ENCODE measurements at places on chromosomes 12 and 14. TPM values are rescaled to one million over a fixed set of nuclear protein-coding genes. Genes with fewer than 3 reads are reported as not detected.

DNA sequence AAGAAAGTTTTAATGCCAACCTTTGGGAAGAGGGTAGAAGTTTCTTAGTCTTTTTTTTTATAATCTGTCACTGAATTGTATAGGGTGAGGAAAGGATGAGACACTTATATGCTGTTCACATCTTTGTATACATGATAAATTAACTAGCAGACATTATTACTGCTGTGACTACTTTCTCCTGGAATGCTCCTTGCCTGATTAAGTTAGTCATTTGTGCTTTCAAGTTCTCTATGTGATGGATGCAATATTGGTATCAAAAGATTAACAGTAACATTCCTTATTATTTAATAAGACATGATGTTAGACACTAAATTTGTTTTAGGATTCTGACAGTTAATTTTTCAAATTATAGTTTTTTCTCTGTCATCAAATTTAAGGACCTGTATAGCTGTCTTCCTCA is 223.4 kb upstream of the GARIN2 start:
- no peaks in the 10 kb centered on the region for H3K4me1 ChIP-seq
- H3K36me3 ChIP-seq = no peaks in the 10 kb centered on the region
- no peak overlapping the region for H3K27ac ChIP-seq
- no peaks in the 10 kb centered on the region for H3K27me3 ChIP-seq
- no peak overlapping the region for H3K4me3 ChIP-seq

- DNase-seq = no peak
- H3K27me3 ChIP-seq = peaks cover 15% of the 10 kb centered on the region
- H3K36me3 ChIP-seq = no peaks in the 10 kb centered on the region
- no peaks in the 10 kb centered on the region for H3K4me1 ChIP-seq
- no peak overlapping the region for H3K4me3 ChIP-seq
Measured at GRCh38 chr12:93638954-93639353, 38.2 kb upstream of the CRADD start.

- no peaks in the 10 kb centered on the region for H3K36me3 ChIP-seq
- no peaks in the 10 kb centered on the region for H3K27me3 ChIP-seq
- DNase-seq = no peak
- H3K4me1 ChIP-seq = no peaks in the 10 kb centered on the region
Measured at GRCh38 chr14:83140756-83141155, 1607.1 kb upstream of the SEL1L start.

DNA sequence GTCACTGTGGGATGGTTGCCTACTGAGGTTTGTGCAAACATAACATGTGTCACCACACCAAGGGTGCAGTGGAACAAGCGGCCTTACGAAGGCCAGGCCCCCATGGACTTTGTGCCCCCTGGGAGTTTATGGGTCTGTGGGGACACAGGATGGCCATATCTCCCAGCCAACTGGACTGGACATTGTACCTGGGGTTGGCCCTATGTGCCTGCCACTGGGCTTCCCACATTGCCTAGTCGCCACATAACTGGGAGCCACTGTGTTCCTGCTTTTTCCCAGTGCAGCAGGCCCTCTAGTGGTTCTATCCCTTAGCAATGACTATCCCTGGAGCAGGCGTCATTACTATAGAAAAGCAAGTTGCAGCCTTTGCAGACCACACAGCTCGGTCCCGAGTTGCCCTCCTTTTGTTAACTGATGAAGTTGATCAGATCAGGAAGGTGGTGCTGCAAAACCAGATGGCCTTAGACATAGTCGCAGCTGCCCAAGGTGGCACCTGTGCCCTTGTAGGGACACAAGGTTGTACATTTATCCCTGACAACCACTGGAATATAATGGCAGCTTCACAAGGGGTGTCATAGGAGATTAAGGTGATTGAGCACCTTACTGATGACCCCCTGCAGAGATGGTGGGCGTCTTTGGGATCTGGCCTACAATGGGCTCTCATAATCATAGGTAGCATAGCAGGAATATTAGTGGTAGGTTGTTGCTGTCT is 15.2 kb upstream of the RNASE12 start:
- no peaks in the 10 kb centered on the region for H3K27me3 ChIP-seq
- DNase-seq = no peak
- H3K36me3 ChIP-seq = no peaks in the 10 kb centered on the region
- no peak overlapping the region for H3K4me3 ChIP-seq

DNA sequence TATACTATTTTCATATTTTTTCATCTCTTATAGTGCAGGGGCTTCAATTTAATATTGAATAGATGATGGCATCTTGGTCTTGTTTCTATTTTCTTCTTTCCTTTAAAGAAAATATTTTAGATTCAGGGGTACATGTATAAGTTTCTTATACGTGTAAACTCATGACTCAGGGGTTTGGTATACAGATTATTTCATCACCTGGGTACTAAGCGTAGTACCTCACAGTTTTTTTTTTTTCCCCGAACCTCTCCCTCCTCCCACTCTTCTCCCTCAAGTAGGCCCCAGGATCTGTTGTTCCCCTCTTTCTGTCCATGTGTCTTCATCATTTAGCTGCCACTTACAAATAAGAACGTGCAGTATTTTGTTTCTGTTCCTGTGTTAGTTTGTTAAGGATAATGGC is 172.6 kb downstream of the TMTC3 start:
- H3K36me3 ChIP-seq = no peaks in the 10 kb centered on the region
- no peak for DNase-seq
- peaks cover 19% of the 10 kb centered on the region for H3K27me3 ChIP-seq
- no peak overlapping the region for H3K27ac ChIP-seq
- no peaks in the 10 kb centered on the region for H3K4me1 ChIP-seq

RFLNA gene
- not detected for total RNA-seq

SERPINA10 gene
- total RNA-seq = not detected

SLC17A8 gene
- not detected for total RNA-seq

HOXC10 gene
- not detected for total RNA-seq

Data from activated T-cell treated with anti-CD3 and anti-CD28 coated beads, Interleukin-2, amount 50 U/mL, for 72 hours (primary cell).